ENCODE measurements at places on chromosomes 4 and X.

DNA sequence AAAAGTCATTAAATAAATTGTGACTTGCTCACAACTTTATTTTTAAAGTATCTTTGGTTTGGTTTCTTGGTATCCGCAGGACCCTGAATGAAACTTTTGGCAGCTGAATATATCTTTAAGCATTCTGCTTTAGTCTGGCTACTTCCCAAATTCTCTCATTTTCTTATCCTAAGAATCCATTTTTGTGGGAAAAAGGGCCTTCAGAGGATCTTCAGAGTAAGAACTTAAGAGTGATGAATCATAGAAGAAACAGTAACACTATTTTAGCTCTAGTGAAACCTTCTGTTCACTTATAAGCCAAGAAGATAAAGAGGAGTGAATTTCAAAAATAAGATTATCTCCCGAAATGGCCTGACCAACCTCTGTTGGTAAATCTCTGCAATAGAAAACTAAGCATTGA is 540.6 kb upstream of the MAGEB18 start:
- no peak for DNase-seq

DNA sequence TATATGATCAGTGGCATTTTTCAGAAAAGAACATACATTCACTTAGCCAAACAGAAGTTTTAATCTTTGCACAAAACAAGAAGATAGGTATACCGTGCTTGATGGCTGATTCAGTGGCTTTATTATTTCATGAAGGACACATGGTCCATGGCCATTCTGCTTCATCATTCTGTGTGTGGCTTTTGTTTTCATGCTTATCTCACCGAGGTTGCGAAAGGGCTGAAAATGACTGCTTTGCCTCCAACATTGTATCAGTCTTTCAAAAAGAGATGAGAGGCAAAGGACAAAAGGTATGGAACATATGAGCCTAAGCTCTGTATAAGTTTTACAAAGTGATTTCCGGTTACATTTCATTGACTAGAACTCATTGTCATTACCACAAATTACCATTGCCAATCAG is 541.1 kb downstream of the RAB28 start:
- no peak for DNase-seq

- DNase-seq: no peak
These were observed 147.2 kb downstream of the OPHN1 start for GRCh38 chrX:68286076-68286475.

DNA sequence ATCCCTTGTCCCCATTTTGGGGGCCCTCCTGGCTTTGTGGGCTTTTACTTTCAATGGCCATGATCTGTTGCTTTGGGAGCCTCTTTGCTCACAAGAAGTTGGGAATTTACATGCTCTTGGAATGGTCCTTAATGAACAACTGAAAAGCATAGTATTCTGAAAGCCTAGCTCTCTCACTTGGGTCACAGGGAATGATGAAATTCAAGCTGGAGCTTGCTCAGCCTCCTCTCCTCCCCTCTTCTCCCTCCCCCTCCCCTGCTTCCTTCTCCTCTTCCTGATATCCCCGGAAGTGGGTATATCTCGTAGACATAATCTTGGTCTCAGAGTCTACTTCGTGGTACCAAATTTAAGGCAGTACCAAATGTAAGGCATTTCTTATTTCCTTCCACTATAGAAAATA is 400.6 kb upstream of the NR3C2 start:
- DNase-seq: no peak

GRCh38 chr4:69589884-69590283 is 49.6 kb downstream of the UGT2A2 start:
- no peak for DNase-seq

DNA sequence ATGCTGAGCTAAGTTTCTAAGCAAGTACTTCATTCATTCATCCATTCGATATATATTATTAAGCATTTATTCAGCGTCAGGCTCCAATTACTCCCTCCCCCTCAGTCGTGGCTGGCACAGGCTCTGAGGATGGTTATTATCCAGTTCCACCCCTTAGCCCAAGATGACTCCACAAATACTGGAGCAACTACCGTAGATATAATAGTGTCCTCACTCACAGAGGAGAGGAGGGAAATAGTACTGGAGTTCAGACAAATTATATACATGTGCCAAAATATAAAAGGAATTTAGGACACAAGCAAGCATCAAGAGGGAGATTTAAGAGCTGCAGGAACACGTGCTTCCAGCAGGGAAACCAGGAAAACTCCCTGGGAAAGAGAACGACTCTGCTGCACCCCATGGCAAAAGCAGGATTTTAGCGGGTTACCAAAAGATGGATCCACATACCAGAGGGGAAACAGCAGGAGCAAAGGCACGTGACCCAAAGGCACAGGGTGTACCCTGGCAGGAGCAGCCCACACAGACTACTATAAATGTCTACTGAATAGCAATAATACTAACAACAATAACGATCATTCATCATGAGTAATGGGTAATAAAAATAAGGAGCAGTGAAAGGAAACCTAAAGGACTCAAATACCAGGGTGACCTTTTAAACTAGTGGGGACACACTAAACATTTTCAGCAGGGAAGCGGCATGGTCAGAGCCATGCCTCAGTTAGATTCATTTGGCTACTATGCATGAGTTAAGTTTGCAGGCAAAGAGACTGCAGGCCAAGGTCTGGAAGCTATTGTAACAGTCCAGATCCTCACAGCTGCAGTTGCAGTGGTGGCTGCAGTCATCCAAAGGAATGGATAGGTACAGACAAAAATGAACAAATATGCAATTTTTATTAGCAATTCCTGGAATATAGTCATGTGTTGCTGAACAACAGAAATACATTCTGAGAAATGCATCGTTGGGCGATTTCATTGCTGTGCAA is 153.7 kb downstream of the APBB2 start:
- DNase-seq: no peak
